ENCODE measurements at places on chromosomes 1 and 21.

DNA sequence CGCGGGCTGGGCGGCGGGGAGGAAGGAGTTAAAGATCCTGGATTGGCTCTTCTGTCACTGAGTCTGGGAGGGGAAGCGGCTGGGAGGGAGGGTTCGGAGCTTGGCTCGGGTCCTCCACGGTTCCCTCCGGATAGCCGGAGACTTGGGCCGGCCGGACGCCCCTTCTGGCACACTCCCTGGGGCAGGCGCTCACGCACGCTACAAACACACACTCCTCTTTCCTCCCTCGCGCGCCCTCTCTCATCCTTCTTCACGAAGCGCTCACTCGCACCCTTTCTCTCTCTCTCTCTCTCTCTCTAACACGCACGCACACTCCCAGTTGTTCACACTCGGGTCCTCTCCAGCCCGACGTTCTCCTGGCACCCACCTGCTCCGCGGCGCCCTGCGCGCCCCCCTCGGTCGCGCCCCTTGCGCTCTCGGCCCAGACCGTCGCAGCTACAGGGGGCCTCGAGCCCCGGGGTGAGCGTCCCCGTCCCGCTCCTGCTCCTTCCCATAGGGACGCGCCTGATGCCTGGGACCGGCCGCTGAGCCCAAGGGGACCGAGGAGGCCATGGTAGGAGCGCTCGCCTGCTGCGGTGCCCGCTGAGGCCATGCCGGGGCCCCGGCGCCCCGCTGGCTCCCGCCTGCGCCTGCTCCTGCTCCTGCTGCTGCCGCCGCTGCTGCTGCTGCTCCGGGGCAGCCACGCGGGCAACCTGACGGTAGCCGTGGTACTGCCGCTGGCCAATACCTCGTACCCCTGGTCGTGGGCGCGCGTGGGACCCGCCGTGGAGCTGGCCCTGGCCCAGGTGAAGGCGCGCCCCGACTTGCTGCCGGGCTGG lies at the start of gene NPR1:
Gene NPR1, plus strand, starts transcription at position 170 of the 818 bp plus-strand sequence. Its CDS starts 421 bp downstream, at position 591.
- DNase-seq = peak; percentile 37

DNA sequence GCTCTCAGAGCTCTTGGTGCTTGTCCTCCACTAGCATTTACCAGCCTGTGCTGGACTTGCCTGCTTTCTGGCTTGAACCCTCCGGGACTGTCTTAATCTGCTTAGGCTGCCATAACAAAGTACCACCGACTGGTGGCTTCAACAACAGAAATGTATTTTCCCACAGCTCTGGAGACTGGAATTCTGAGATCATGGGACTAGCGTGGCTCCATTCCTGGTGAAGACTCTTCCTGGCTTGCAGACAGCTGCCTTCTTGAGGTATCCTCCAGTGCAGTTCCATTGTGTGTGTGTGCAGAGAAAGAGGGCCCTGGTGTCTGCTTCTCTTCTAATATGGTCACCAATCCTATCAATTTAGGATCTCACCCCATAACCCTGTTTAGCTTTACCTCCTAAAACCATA lies 22.0 kb upstream of the RCAN1 start:
- no peak for DNase-seq

DNA sequence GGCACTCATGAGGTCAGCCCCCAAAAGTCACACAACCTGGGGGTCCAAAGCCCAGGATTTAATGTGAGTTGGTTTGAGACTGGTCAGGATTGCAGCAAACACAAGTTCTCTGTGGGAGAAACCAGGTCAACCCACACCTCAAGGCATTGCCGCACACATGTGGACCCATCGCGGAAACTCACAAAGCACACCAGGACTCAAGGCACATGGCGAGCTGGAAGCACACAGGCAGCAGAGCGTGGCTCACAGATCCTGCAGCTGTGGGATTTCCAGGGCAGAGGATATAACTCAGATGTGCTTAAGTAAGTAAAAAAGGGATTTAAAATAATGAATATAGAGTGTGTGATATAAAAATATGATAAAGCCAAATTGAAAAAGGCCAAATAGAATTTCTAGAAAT lies 51.6 kb upstream of the ADARB1 start:
- DNase-seq = no peak

GRCh38 chr1:234512451-234512861 lies 33.5 kb upstream of the TARBP1 start:
- DNase-seq = peak; percentile 86

GRCh38 chr1:177571076-177571475 lies 398.8 kb downstream of the SEC16B start:
- no peak for DNase-seq

DNA sequence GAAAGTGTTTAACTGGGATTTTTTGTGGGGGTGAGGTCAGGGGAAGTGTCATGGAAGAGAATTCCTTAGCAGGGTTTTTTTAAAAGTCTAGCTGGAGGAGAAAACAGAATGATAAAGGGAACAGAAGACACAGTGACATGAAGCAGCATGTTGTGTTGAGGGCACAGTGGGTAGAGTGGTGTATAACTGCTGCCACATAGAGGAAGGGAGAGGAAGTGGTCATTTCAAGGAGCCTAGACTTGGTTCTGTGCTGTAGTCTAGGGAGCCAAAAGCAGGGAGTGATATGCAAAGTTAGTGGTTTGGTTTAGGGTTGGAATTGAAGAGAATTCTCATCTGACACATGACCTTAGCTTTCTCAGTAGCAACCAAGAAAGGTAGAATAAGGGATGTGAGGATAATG lies 10.2 kb downstream of the EEIG2 start:
- DNase-seq = peak; percentile 66

DNA sequence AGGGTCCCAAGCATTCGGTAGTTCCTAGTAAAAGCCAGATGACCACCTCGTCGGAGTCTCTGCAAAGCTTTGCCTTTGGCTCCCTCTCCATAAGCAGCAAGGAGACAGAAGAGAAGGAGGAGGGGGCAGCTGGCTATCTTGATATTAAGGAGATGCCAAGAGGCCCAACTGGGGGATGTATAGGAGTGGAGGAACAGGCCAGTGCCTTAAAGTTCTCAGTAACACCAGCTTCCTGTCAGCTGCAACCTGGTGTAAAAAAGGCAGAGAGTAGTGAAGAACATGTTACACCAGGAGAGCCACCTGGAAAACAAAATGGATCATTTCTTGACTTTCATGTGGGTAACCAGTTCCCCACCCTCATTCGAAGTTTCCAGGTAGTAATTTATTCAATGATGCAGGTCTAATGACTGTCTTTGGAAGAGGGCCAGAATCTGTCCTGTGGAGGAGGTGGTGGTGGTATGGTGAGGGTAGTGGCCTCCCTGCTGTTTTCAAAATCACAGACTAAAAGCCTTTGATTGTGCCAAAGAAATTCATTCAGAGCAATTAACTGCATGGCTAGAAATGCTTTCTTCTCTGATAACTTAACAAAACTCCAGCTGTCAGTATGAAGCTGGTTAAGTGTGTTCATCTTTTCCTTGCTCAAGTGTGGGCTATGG lies 27.3 kb downstream of the TMEM200B start:
- DNase-seq = no peak

- DNase-seq = no peak
These were observed 65.8 kb upstream of the BCL9 start for GRCh38 chr1:147475488-147475887.

DNA sequence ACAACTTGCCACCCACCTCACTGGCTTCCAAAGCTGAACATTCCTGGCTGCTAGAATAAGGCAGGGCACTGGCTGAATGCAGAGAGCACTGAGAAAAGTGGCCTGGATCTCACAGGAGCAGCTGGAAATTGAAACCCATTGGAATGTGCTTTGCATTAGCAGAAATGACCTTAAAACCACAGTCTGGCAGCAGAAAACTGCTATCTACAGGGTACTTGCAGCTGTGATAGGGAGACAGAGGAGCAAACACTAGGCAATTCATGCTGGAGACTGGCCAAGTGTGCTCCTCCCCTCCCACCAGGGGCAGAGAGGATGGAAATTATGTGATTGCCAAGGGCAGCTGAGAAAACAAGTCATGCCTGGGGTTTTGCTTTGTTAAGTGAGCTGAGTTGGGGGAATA lies 47.2 kb downstream of the HSD3B1 start:
- DNase-seq = no peak

DNA sequence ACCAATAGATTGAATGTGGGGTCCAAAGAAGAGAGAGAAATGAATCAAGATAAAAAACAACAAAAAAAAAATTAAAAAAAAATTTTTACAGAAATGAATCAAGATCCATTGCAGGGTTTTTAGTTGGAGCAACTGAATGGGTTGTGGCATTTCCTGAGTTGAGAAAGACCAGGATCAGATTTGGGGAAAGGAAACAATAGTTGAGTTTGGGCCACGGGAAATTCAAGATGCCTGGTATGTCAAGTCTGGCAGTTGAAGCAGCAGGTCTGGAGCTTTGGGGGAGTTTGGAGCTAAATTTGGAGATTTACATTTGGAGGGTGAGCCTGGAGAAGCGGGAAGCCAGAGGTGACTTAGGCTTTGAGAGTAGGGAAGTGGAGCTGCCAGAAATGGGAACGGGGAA lies 22.6 kb downstream of the ATP8B2 start:
- DNase-seq = no peak

- DNase-seq = no peak
These were observed 43.5 kb upstream of the MROH9 start for GRCh38 chr1:170891872-170892271.

DNA sequence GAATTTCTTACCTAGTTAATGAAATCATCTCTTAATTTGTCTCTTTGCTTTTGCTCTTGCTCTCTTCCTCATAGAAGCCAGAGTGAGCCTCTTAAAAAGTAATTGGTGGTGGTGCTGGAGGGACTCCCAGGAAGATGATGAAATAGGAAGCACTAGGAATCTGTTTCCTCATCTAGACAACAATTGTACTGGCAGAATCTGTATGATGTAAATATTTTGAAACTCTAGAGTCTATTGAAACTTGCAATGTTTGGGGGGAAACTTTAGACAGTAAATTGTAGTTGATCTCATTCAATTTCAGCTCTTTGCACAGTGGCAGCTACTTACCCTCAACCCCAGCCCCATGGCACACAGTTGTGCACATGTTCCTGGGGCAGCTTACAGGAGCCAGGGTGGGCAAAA lies 10.6 kb downstream of the RGSL1 start:
- no peak for DNase-seq

DNA sequence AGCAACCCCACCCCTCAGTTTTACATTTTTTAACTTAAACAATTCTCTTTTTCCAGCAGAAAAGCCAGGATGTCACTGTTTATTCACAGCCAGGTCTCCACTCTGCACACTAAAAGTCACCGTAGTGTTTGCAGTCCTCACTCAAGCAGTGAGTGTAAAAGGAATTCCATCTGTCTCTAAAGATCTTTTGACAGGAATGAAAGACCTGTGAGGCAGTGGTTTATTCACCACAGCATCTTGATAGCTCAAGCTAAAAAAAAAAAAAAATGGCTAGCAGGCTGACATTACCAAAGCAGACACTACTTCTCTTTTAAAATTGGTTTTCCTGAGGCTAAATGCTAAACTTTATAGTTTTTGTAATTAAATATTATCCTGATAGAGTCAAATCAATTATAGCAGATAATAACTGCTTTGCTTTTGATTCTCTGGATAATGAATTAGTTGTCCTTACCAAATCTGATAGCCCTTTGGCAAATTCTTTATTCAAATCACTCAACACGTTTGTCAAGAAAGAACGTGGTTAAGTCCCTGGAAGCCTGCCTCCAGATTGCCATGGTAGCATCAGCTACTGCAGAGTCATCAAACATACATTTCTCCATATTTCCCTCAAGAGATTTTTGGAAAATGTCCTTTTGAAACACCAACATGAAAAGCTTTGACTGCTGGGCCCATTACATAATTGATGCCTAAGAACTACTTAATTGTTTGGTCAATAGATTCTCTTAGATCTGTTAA lies 22.2 kb upstream of the SLC5A9 start:
- DNase-seq = no peak

GRCh38 chr1:109790735-109791494 lies 27.2 kb upstream of the EPS8L3 start:
- peak; percentile 87 for DNase-seq

DNA sequence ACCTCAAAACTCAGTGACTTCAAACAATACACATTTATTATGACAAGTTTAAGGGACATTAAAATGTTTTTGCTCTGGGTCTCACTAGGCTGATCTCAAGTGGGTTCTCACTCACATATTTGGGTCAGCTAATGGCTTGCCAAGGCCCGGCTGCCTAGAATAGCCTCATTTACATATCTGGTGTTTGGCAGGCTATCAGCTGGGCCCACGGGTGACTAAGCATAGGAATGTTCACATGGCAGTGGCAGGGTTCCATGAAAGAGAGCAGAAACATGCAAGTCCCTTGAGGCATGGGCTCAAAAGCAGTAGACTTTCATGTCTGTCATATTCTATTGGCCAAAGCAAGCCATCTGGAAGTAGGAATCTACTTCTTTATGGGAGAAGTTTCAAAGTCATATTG lies 492.6 kb downstream of the KCNT2 start:
- no peak for DNase-seq

DNA sequence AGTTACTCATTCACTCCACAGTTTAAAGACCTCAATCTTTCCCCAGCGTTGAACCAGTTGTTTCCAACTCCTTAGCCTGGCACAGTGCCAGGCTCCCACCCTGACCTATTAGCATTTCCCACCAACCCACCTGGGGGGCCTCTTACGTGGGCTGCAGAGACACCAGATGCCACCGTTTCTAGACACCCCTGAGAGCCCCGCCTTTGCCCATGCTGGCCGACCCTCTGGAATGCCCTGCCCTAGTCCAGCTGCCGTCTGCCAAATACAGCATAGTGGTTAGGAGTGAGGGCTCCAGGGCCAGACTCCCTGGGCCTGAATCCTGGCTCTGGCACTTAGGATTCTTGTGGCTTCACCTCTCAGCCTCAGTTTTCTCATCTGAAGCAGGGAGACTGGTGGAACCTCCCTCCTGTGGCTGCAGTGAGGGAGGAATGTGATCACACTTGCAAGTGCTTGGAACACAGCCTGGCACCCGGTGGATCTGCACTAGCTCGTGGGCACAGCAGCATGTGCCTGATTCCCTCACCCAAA lies 65.2 kb downstream of the TMCO4 start:
- DNase-seq = no peak

DNA sequence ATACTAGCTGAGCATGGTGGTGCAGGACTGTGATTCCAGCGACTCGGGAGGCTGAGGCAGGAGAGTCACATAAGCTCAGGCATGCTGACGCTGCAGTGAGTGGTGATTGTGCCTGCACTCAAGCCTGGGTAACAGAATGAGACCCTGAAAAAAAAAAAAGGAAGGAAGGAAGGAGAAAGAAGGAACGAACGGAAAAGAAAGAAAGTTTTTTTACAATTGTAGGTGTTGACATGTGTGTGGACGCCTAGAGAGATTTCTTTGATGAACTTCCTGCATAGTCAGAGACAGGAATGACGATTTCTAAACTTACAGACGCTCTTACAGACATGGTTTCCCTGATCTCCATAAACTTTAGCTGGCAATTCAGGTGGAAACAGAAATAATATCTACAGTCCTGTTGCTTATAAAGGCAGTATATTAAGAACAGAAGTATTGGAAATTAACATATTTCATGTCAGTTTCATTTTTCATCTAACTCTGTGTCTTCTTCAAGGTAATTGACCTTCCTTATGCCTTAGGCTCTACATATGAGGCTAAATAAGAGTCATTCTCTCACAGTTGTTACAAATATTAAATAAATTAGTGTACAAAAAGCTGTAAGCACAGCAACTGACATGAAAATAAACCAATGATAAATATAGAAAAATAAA lies 4.1 kb downstream of the SAMSN1 start:
- DNase-seq = no peak

GRCh38 chr1:222392556-222392955 lies 155.3 kb downstream of the HHIPL2 start:
- DNase-seq = no peak

GRCh38 chr1:54591127-54591756 lies 32.1 kb downstream of the FAM151A start:
- no peak for DNase-seq

- DNase-seq = no peak
These were observed 9.3 kb downstream of the LRRC71 start for GRCh38 chr1:156929596-156930238.

GRCh38 chr1:6732942-6733341 lies 31.3 kb upstream of the DNAJC11 start:
- no peak for DNase-seq

Data from suppressor macrophage (primary cell).